Head of caudate nucleus (tissue), 42 donors: ENCODE measurements at places on chromosomes 6 and 20.

GRCh38 chr20:21101453-21101931 lies 4.7 kb downstream of the LINC00237 start:
- peak; percentile 49 for DNase-seq

GRCh38 chr6:162385980-162386379 lies 341.6 kb downstream of the PRKN start:
- no peak for DNase-seq

GRCh38 chr6:11412011-11412424 lies 125.5 kb upstream of the TMEM170B start:
- DNase-seq, result no peak

GRCh38 chr6:138716013-138716412 lies 57.6 kb upstream of the CCDC28A start:
- DNase-seq, result no peak

GRCh38 chr6:44667668-44668390 lies 280.3 kb downstream of the CDC5L start:
- DNase-seq, result no peak
